Activated CD8-positive, alpha-beta T cell treated with anti-CD3 and anti-CD28 coated beads for 36 hours (primary cell): ENCODE measurements at places on chromosomes 5 and 9.

DNA sequence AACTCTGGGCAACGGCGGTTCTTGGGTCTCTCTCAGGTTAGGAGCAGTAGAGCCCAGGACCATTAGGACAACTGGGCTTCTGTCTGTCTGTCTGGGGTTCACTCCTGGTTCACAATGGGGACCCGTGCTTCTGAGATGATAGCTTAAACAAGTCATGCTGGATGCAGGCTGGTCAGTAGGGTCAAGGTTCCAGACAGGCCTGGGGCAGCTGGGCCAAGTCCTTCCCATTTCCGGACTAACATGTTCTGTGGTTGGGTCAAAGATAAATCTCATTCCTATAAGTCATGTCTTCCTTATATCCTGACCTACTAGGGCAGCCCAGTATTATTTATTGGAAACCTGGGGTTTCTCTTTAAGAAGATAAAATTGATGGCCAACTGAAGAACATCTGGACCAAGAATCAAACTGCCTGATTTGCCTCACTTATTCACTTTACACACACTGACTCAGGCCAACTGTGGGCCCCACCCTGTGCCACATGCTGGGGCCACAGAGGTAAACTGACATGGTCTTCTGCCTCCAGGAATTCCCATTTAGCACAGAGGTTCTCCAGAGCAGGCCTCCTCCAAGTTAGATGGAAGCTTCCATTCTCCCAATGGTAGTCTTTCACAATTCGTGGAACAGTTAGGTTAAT lies 8.3 kb downstream of the HDHD3 start:
- H3K27ac ChIP-seq, result no peak overlapping the region
- no peak overlapping the region for H3K4me3 ChIP-seq
- H3K4me1 ChIP-seq, result no peaks in the 10 kb centered on the region
- no peaks in the 10 kb centered on the region for H3K36me3 ChIP-seq

- no peak for DNase-seq
- H3K4me1 ChIP-seq, result no peaks in the 10 kb centered on the region
- no peak overlapping the region for H3K27ac ChIP-seq
Observed at GRCh38 chr5:138229387-138229786, 16.3 kb upstream of the CDC23 start.

DNA sequence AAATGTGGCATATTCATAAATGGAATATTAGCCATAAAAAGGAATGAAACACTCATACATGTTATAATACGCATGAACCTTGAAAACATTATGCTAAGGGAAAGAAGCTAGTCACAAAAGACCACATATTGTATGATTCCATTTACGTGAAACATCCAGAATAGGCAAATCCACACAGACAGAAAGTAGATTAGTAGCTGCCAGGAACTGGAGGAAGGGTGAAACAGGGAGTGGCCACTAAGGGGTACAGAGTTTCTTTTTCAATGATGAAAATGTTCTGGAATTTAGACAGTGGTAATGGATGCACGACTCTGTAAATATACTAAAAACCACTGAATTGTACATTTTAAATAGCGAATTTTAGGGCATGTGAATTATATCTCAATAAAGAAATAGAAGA lies 39.4 kb downstream of the STRBP start:
- H3K36me3 ChIP-seq, result peaks cover 1% of the 10 kb centered on the region
- no peak overlapping the region for H3K27ac ChIP-seq
- no peak overlapping the region for H3K4me3 ChIP-seq
- no peaks in the 10 kb centered on the region for H3K27me3 ChIP-seq
- H3K4me1 ChIP-seq, result peaks cover 29% of the 10 kb centered on the region
- no peak for DNase-seq

GRCh38 chr5:74013222-74013621 lies 387.2 kb downstream of the ARHGEF28 start:
- H3K4me1 ChIP-seq, result no peaks in the 10 kb centered on the region
- peaks cover 14% of the 10 kb centered on the region for H3K27me3 ChIP-seq
- no peaks in the 10 kb centered on the region for H3K36me3 ChIP-seq
- DNase-seq, result no peak
- H3K4me3 ChIP-seq, result no peak overlapping the region
- no peak overlapping the region for H3K27ac ChIP-seq

- H3K27ac ChIP-seq, result no peak overlapping the region
- H3K4me3 ChIP-seq, result no peak overlapping the region
- no peaks in the 10 kb centered on the region for H3K36me3 ChIP-seq
- no peaks in the 10 kb centered on the region for H3K4me1 ChIP-seq
Observed at GRCh38 chr5:26681861-26682260, 356.5 kb downstream of the CDH9 start.

DNA sequence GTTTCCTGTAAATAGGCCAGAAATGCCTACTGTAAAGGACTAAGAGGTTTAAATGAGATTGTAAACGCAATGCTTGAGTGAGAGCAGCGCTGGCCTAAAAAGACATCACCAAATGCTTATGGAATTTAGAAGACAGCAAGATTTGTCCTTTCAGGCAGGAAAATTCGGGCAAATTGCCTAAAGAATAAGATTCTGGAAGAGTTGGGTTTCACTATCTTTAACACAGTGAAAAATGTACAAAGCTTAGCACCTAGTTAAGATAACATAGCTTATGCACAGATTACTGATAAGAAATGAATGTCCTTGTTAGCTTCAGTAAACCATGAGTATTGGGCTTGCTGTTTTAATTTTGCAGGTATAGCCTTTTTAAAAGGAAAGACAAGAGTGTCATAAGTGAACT lies 4.7 kb downstream of the FKBP15 start:
- no peak overlapping the region for H3K27ac ChIP-seq
- peaks cover 21% of the 10 kb centered on the region for H3K36me3 ChIP-seq
- DNase-seq, result no peak
- peaks cover 32% of the 10 kb centered on the region for H3K4me1 ChIP-seq

DNA sequence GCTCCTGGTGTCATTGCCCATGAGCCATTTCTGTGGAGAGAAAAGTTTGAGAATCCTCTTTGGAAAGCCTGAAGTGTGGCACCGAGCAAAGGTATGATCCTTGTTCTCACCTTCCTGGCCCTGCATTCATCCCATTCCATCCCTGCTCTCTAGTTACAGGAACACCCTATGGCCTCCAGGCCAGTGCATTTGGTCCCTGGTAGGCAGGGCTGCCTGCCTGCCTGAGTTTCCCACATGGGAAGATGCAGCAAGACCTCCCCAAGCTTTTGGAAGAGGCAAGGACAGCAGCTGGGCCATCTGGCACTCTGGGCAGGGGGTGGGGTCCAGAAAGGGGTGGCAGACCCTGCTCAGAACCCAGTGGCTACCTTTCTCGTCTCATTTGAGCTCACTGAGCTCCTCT lies 24.5 kb downstream of the IGIP start:
- no peaks in the 10 kb centered on the region for H3K36me3 ChIP-seq
- H3K27ac ChIP-seq, result no peak overlapping the region
- H3K4me1 ChIP-seq, result peaks cover 9% of the 10 kb centered on the region

- H3K27ac ChIP-seq, result no peak overlapping the region
- DNase-seq, result no peak
- no peak overlapping the region for H3K4me3 ChIP-seq
- no peaks in the 10 kb centered on the region for H3K4me1 ChIP-seq
- H3K27me3 ChIP-seq, result no peaks in the 10 kb centered on the region
Observed at GRCh38 chr9:110432253-110432652, 94.6 kb upstream of the TXNDC8 start.

DNA sequence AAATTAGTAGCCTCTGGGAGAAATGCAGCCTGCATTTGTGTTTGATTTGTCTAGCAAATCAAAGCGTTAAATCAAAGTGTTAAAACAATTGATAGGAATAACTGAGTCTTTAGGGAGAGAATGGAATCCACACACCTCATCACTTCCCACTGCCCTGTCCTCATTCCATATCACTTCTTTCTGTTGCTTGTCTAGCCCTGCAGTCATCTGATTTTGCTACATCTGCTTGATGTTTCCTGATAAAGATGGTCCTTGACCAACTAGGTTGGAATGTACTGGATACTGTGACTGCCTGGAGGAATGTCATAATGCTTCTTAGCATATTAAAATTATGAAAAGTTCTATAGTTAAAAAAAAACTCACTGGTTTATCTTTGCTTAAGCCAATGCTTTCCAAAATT lies 119.9 kb downstream of the DOCK2 start:
- H3K4me3 ChIP-seq, result no peak overlapping the region
- H3K27me3 ChIP-seq, result no peaks in the 10 kb centered on the region
- no peak for DNase-seq

GRCh38 chr9:94770334-94770733 lies 43.8 kb downstream of the AOPEP start:
- no peak for DNase-seq
- H3K27me3 ChIP-seq, result no peaks in the 10 kb centered on the region
- peaks cover 10% of the 10 kb centered on the region for H3K36me3 ChIP-seq
- no peak overlapping the region for H3K27ac ChIP-seq

GRCh38 chr5:112338681-112339337 lies 80.3 kb downstream of the EPB41L4A start:
- DNase-seq, result no peak
- H3K4me1 ChIP-seq, result no peaks in the 10 kb centered on the region
- H3K4me3 ChIP-seq, result no peak overlapping the region
- H3K27ac ChIP-seq, result no peak overlapping the region

DNA sequence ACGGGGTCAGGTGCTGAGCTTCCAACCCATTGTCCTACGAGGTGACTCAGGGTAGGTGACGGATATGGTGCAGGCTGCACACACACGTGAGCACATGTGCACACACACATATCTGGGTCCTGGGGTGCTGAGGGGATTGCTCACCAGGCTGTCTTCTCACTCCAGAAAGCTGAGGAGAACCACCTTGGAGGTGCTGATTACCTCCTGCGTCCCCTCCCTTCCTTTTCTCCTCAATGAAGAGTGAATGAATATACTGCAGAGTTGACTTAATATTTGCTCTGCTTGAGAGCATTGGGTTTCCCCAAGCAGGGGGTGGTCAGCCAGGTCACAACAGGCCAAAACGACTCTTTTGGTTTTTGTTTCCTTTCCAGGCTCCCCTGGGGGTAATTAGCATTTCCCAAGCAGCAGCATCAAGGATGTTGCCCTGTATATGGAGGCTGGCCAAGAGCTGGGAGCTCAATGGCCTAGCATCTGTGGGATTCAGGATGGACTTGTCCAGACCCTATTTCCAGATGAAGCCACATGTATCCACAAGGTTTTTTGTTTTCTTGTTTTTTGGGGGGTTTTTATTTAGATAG lies 49.7 kb downstream of the PDZD2 start:
- H3K36me3 ChIP-seq, result no peaks in the 10 kb centered on the region
- DNase-seq, result no peak
- H3K4me1 ChIP-seq, result no peaks in the 10 kb centered on the region
- no peak overlapping the region for H3K27ac ChIP-seq
- H3K4me3 ChIP-seq, result no peak overlapping the region
- H3K27me3 ChIP-seq, result peaks cover 4% of the 10 kb centered on the region

DNA sequence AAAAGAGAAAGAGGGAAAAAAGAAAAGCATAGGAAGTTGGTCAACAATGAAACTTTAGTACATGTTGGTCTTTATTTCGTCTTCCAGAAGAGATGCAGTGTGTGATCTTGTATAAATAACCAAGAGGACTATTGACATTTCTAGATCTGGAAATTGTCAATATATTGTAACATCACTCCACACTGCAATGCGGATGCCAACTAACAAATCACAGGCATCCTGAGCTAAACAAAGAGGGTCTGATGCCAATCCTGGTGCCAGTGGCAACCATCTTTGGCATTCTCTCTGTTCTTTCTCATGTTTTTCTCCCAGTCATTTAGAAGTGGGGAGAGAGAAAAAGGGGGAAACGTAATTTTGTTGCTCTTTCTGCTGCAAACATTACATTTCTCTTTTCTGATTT lies 9.7 kb downstream of the NFIB start:
- no peaks in the 10 kb centered on the region for H3K36me3 ChIP-seq
- H3K4me3 ChIP-seq, result no peak overlapping the region
- no peak for DNase-seq
- H3K27me3 ChIP-seq, result peaks cover 38% of the 10 kb centered on the region

GRCh38 chr9:124813501-124814163 lies 36.7 kb downstream of the OLFML2A start:
- H3K4me3 ChIP-seq, result no peak overlapping the region
- no peak overlapping the region for H3K27ac ChIP-seq
- no peak for DNase-seq
- H3K4me1 ChIP-seq, result peaks cover 7% of the 10 kb centered on the region
- no peaks in the 10 kb centered on the region for H3K36me3 ChIP-seq
- H3K27me3 ChIP-seq, result peaks cover 6% of the 10 kb centered on the region

GRCh38 chr5:83026516-83026915 lies 50.7 kb downstream of the TMEM167A start:
- no peak for DNase-seq
- H3K4me3 ChIP-seq, result no peak overlapping the region
- H3K27ac ChIP-seq, result no peak overlapping the region
- H3K4me1 ChIP-seq, result no peaks in the 10 kb centered on the region
- no peaks in the 10 kb centered on the region for H3K27me3 ChIP-seq

DNA sequence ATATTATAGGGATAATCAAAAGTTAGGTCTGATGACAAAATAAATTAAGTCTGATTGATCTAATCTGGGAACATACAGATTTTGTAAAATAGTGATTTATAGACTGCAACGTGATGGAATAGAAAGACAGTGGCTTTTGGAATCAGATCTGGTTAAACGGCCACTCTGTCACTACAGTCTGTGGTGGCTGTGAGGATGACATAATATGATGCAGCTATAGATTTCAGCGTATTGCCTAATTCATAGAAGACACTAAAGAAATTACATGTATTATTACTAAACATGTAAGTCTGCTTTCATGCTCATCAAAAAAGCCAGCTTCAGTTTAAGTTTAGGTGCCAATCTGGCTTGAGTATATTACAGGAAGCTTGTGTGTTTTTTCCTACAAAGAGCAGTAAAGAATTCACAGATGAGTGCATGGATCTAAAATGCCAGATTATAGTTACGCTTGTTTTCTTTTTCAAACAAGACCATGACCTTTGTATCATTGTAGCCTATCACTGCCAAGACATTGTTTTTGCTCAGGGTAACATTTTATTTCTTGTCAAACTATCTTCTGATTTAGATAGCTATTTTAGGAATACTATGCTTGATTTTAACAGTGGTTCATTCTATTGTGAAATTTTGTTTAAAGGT lies 25.7 kb downstream of the CPEB4 start:
- no peak overlapping the region for H3K4me3 ChIP-seq
- H3K36me3 ChIP-seq, result peaks cover 3% of the 10 kb centered on the region
- H3K4me1 ChIP-seq, result no peaks in the 10 kb centered on the region
- no peak overlapping the region for H3K27ac ChIP-seq

- no peak overlapping the region for H3K27ac ChIP-seq
- DNase-seq, result no peak
- no peaks in the 10 kb centered on the region for H3K27me3 ChIP-seq
- H3K4me1 ChIP-seq, result no peaks in the 10 kb centered on the region
- peaks cover 57% of the 10 kb centered on the region for H3K36me3 ChIP-seq
Observed at GRCh38 chr5:146126068-146126467, 20.7 kb upstream of the PLAC8L1 start.

GRCh38 chr9:13131416-13131815 lies 148.1 kb downstream of the MPDZ start:
- no peak overlapping the region for H3K27ac ChIP-seq
- DNase-seq, result no peak
- no peak overlapping the region for H3K4me3 ChIP-seq
- H3K36me3 ChIP-seq, result no peaks in the 10 kb centered on the region
- H3K4me1 ChIP-seq, result no peaks in the 10 kb centered on the region
